Activated CD4-positive, CD25-positive, alpha-beta regulatory T cell treated with anti-CD3 and anti-CD28 coated beads, Interleukin-2, amount 50 U/mL, for 24 hours (primary cell): ENCODE measurements at places on chromosomes 6 and 20.

GRCh38 chr20:50690650-50691572 lies at the start of gene RIPOR3:
Gene RIPOR3, minus strand, starts transcription at chr20:50691542. Its CDS starts 414 bp downstream, at chr20:50691128.
- ATAC-seq = no peak

GRCh38 chr20:50548396-50548795 lies 38.2 kb downstream of the PTPN1 start:
- no peak for ATAC-seq

- no peak for ATAC-seq
These were observed 16.2 kb downstream of the FRS3 start for GRCh38 chr6:41763470-41763869.

- ATAC-seq = peak; percentile 42
These were observed 119.5 kb upstream of the SGK1 start for GRCh38 chr6:134437376-134437775.

DNA sequence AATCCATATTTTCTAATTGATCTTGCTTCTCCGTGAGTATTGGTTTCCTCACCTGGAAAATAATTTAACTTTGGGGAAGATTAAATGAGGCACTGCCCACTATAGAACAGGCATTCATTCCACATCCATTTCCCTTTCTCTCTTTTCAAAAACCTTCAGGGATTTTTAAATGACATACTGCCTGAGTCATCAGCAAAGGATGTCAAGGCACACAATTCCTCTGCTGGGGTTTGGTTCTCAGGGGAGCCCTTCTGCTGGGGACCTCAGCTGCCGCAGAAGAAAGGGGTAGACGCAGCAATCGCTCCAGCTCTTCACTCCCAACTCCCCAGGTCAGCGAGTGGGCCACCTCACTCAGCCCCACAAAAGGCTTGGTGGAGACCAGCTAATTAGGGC lies 90.7 kb upstream of the BACH2 start:
- ATAC-seq = no peak

DNA sequence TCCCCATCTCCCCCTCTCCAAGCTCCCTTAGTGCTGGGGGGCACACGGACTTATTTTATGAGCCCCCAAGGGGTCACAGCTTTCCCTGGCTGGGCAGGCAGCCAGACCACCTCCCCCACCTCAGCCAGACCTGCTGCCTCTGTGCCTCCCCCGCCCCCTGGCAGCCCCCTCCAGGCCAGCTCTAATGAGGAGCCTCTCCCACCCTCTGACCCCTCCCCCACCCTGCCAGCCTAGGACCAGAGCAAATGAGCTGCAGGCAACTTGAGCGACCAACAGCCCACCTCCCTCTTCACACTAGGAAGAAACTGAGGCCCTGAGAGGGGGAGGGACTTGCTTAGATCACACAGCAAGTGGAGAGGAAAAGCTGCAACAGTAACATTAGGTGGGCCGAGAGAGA lies 1.9 kb downstream of the GDF5 start:
- ATAC-seq = no peak

- ATAC-seq = no peak
These were observed 25.5 kb downstream of the COL11A2 start for GRCh38 chr6:33166811-33167210.

DNA sequence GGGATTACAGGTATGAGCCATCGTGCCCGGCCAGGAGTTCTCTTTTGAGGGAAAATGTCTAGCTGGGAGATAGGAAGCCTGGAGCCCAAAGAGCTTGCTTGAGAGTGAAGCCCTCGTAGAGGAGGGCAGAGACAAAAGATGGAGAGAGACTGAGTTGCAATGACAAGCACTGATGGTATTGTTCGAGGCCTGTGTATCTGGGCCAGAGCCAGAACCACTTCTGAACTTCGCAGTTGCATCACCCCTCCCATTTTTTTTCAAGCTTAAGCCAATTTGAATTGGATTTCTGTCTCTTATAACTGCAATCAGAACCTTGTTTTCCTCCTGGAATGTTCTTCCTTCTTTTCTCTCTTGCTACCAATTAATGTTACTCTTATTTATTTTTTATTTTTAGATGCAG lies 83.1 kb downstream of the KCNB1 start:
- ATAC-seq = no peak

DNA sequence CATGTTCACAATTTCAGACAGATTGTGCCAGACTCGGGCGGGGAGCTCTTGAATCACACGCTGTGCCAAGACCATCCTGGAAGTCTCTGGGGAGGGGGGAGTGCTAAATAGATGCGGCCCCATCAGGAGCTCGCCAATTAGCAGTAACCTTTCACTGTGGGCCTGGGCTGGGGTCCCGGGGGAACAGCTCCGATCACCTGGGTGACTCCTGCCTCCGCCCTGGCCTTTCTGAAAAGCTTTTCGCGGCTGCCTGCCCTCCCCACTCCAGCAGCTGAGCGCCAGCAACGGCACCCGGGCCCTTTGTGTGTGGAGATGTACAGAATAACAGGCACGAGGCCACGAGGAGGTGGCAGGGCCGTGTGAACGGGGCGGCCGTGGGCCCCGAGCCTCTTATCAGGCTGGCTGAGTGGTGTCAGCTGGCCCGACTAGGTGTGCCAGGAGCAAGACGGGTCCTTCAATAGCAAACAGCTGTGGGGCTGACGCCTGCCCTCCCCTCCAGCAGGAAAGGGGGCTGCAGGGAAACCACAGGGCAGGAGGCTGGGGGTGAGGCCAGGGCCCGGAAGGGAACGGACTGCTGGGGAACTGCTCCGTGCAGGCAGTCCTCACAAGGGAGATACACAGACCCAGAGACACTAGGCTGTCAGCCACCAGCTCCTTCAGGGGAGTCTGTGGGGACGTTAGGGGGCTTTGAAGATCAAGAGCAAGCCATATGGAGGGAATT lies 56.8 kb downstream of the NOL4L start:
- ATAC-seq = peak; percentile 56
